ENCODE measurements at places on chromosomes 2 and 18.

DNA sequence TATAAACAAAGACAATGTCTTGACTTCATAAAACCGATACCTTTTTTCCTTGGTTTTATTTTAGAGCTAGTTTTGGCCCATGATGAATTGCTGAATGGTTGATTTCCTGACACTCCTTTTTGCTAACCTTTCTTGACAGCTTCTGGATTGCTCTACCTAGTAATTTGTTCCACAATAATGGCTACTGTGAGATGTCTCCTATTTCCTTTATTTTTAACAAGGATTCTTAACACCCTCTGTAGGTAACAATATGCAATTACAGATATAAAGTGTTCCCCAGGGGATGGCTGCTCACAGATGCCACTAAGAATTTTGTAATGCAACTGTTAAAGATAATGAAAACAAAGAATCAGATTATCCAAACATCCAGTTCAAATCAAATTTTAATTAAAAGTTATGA lies 100.8 kb upstream of the ATP5MC3 start:
- peak; percentile 10 for DNase-seq

- no peak for DNase-seq
These were observed 8.9 kb downstream of the GTF3C2 start for GRCh38 chr2:27347641-27348040.

GRCh38 chr2:54597153-54597848 lies 126.2 kb upstream of the EML6 start:
- no peak for DNase-seq

GRCh38 chr2:174752403-174753037 lies 11.8 kb downstream of the CHRNA1 start:
- DNase-seq = no peak

DNA sequence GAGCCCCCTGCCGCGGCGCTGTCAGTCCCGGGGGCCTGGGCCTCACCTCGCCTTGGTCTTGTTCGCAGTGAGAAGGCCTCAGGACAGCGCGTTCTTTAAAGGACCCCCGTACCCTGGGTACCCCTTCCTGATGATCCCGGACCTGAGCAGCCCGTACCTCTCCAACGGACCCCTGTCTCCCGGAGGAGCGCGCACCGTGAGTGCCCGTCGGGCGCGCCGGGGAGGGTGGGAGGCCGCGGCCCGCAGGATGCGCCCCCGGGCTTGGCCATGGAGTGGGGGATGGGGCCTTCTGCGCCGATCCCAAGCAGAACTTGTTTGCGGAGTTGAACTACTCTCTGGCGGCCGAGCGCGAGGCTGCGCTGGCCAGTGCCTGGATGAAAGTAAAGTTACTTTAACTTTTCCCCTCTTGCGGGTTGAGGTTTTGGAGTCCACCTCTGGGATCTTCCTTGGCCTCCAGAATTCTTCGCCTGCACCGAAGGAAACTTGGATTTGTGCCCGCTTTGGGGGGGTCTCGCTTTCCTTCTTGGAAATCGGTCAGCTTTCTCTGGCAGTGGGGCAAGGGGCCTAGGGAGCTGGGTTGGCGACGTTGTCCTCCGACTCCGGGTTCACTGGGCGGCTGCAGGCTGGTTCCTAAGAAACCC lies 1.2 kb downstream of the TCF7L1 start:
- DNase-seq = no peak
